ENCODE measurements at places on chromosomes 11 and 22. TPM values are rescaled to one million over a fixed set of nuclear protein-coding genes. Genes with fewer than 3 reads are reported as not detected.

DNA sequence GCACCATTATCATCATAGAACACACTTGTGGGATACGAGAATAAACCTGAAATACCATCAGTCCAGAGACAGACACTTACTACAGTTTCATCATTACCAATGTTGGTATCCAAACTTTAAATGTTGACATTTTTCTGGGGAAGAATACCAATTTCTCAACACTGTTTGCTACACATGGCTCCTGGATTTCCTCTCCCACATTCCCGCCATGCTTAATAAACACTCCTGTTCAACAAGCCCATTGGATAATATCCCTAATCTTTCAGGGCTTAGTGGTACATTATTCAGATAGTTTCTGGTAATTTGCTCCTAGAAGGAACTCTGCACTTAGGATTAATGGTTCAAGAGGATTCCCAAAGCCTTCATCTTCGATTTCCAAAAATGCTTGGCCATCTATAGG is 48.2 kb downstream of the CSF2RB start:
- H3K36me3 ChIP-seq = no peaks in the 10 kb centered on the region
- no peaks in the 10 kb centered on the region for H3K4me1 ChIP-seq
- no peak overlapping the region for H3K4me3 ChIP-seq

CCDC116 gene
- total RNA-seq = 0.26 TPM

GRCh38 chr11:77090046-77090372 is 12.6 kb upstream of the OMP start:
- no peak for DNase-seq
- no peaks in the 10 kb centered on the region for H3K27me3 ChIP-seq
- no peak overlapping the region for H3K27ac ChIP-seq
- H3K4me1 ChIP-seq = no peaks in the 10 kb centered on the region
- no peak overlapping the region for H3K4me3 ChIP-seq

GLYATL2 gene
- total RNA-seq = 0.23 TPM

CARD18 gene
- total RNA-seq = not detected

GRCh38 chr11:69682681-69683326 is 7.7 kb upstream of the LTO1 start:
- H3K27ac ChIP-seq = no peak overlapping the region
- no peaks in the 10 kb centered on the region for H3K36me3 ChIP-seq
- no peak for DNase-seq
- H3K27me3 ChIP-seq = no peaks in the 10 kb centered on the region
- no peaks in the 10 kb centered on the region for H3K4me1 ChIP-seq
- H3K4me3 ChIP-seq = no peak overlapping the region

DNA sequence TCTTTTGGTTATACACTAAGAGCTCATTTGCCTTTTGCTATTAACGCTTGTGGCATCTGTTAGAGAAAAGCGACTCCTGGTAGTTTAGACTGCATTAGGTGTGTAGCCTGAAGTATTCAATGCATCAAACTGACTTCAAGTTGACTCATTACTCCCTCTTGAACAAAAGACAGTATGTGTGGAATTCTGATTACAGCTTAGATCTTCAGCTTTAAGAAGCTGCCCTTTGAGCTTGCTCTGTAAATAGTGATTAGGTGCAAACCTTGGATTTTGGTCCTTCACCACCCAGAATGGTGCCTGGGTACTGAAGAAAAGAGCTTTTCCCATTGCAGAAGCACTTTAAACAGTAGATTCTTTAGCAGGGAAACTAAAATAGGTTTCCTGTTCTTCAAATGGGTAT is 62.1 kb downstream of the FAT3 start:
- H3K4me1 ChIP-seq = no peaks in the 10 kb centered on the region
- H3K27ac ChIP-seq = no peak overlapping the region
- no peak for DNase-seq

GRCh38 chr22:29580200-29580810 is 608 bp downstream of the NIPSNAP1 start:
- no peaks in the 10 kb centered on the region for H3K4me1 ChIP-seq
- no peak overlapping the region for H3K27ac ChIP-seq
- peak overlapping the region; percentile 48 for H3K4me3 ChIP-seq
- no peaks in the 10 kb centered on the region for H3K36me3 ChIP-seq

LRRC55 gene
- 1.1 TPM for total RNA-seq

CRYBA4 gene
- total RNA-seq = not detected

DNA sequence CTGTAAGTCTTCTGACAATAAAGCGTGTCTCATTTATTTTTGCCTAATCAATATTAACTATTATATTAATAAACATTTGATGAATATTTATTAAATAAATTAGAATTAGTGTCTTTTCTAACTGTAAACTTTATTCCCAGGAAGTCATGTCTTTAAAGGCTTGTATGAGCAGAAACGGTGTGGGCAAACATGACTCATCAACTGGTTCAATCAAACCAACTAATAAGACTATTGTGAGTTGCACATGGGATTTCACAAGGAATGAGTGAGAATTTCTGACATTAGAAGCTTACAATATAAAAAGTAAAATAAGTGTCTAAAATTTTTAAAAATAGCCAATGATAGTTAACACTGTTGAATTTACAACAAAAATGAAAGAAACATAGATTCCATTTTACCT is 259.2 kb upstream of the CTSC start:
- no peak for DNase-seq
- no peak overlapping the region for H3K27ac ChIP-seq
- no peaks in the 10 kb centered on the region for H3K27me3 ChIP-seq
- no peaks in the 10 kb centered on the region for H3K36me3 ChIP-seq
- no peaks in the 10 kb centered on the region for H3K4me1 ChIP-seq

DNA sequence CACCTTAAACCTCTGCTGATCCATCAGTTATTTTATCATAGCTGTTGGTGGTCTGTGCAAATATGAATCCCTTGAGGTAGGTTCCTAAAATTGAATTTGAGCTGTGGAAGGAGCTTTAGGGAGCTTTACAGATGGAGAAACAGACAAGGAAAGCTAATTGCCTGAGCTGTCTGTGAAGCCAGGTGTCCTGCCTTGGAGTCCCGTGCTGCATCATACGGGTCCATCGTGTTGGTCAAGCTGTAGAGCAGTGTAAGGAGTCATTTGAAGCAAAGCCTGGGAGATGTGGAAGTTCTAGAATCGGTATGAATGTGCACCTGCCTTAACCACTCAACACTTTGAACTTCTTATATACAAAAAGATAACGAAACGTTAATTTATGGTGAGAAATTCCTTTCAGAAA is 1.0 kb downstream of the POLA2 start:
- H3K27ac ChIP-seq = peak overlapping the region; percentile 95
- H3K27me3 ChIP-seq = no peaks in the 10 kb centered on the region
- peak overlapping the region; percentile 76 for H3K4me3 ChIP-seq
- no peak for DNase-seq
- no peaks in the 10 kb centered on the region for H3K36me3 ChIP-seq

Measured in heart left ventricle (tissue), 16 donors.